NB4 (cell line): ENCODE measurements at places on chromosomes 12 and 14.

GRCh38 chr12:32947206-32948067 is 50.9 kb upstream of the PKP2 start:
- peak; percentile 42 for DNase-seq

DNA sequence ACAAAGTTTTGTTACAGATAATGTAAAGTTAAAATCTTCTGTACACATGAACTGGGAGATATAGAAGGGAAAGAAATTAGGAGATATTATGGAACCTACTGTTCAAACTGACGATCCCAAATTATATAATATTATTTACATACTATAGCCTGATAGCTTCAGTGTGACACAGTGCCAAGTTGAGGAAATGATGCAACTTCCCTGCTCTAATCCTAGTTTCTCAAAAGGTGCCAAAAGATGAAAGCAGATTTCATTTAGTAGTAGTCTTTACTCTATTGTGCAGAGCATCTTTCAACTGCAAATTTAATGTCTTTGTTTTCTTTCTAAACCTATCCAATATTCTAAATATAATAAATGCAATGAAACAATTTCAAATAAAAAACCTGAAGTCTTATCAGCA is 46.9 kb downstream of the COCH start:
- peak; percentile 23 for DNase-seq

- peak; percentile 25 for DNase-seq
Measured at GRCh38 chr12:105378911-105379310, 48.4 kb downstream of the C12orf75 start.

GRCh38 chr14:104686624-104687517 is 2.5 kb upstream of the INF2 start:
- no peak for DNase-seq

GRCh38 chr12:127270193-127270592 is 996.8 kb upstream of the TMEM132C start:
- peak; percentile 88 for DNase-seq

DNA sequence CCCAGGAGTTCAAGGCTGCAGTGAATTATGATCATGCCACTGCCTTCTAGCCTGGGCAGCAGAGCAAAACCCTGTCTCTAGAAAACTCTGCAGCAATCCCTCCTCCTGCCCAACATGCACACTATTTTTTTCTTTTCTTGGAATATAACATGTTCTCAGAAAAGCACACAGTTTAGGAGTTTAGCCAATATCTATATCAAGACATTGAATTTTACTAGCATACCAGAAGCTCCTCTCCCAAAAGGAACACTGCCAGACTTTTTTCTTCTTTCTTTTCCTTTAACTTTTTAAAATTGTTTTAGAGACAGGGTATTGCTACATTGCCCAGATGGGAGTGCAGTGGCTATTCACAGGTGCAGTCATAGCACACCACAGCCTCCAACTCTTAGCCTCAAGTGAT is 107.1 kb upstream of the AEBP2 start:
- DNase-seq: no peak

- no peak for DNase-seq
Measured at GRCh38 chr12:83408146-83408545, 721.4 kb downstream of the TMTC2 start.

DNA sequence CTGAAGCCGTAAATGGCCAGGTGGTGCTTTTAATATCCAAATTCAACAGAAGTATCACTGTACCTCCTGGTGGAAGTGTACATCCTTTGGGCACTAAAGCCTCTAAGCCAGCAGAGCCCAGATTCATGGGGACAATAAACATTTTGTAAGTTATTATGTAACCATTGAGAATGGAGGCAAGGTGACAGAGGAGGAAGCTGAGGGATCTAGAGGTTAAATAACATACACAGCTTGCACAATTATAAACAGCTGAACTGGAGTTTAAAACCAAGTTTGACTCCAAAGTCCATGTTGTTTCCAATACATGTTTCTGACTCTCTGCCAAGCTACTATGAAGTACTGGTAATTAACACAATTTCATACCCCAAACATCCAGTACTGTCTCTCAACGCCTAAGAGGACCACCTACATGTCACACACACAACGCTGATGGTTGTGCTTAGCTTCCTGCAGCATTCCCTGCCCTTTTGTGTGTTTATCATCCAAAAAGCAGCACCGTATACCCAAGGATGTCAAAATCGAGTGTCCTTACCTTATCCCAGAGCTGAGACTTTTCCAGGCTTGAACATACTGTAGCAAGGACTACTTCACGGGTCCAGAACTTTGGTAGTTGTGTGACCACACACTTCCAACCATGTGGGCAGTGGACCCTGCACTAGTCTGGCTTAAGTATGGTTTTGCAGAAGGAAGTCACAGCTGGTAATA is 41.3 kb downstream of the EGLN3 start:
- DNase-seq: no peak

- no peak for DNase-seq
Measured at GRCh38 chr12:125140279-125141209, 75.3 kb downstream of the AACS start.

DNA sequence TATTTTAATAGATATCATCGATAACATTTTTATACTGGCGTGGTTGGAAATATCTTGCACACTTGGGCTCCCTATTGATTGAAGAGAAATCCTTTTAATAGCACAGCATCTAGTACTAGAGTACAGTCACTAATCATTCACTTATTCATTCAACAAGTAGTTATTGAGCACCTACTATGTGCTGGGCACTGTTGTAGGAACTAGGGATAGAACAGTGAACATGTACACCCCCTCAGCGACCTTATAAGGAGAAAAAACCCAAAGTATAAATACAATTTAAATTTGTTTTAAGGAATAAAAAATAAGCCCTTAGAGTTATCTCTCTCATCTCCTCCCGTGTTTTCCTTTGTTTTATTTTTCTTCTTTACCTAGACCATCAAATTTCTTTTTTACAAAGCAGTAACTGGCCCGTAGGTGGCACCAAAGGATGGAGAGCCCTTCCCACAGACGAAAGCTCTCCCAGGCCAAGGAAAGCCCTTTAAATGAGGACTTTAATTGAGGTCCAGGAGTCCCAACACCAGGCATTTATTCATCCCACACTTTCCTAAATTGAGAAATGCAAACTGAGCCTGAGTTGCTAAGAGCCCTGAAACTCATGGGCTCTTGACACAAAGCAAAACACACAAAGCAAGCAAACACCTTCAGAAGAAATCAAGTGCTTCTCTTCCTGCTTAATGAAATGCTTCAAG is 29.0 kb downstream of the PEBP1 start:
- peak; percentile 41 for DNase-seq

- DNase-seq: no peak
Measured at GRCh38 chr14:76413962-76414600, 38.1 kb downstream of the ESRRB start.

GRCh38 chr12:15756822-15757221 is 32.4 kb downstream of the EPS8 start:
- no peak for DNase-seq

DNA sequence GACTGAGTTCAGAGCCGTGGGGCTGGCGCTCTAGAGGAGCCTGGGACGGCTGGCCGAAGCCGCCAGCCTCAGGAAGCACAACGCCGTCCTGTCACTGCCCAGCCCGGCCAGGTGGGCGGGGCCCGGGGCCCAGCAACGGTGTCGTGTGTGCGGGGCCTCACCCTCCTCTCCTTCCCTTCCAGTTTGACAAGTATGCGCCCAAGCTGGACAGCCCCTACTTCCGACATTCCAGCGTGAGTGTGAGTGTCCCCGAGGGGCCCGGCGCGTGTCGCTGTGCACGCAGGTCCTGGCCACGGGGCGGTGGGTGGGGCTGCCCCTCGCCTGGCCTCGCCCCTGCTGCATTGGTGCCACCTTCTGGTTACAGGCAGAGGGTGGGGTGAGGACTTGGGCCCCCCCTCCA is 38.3 kb downstream of the LRCOL1 start:
- no peak for DNase-seq

DNA sequence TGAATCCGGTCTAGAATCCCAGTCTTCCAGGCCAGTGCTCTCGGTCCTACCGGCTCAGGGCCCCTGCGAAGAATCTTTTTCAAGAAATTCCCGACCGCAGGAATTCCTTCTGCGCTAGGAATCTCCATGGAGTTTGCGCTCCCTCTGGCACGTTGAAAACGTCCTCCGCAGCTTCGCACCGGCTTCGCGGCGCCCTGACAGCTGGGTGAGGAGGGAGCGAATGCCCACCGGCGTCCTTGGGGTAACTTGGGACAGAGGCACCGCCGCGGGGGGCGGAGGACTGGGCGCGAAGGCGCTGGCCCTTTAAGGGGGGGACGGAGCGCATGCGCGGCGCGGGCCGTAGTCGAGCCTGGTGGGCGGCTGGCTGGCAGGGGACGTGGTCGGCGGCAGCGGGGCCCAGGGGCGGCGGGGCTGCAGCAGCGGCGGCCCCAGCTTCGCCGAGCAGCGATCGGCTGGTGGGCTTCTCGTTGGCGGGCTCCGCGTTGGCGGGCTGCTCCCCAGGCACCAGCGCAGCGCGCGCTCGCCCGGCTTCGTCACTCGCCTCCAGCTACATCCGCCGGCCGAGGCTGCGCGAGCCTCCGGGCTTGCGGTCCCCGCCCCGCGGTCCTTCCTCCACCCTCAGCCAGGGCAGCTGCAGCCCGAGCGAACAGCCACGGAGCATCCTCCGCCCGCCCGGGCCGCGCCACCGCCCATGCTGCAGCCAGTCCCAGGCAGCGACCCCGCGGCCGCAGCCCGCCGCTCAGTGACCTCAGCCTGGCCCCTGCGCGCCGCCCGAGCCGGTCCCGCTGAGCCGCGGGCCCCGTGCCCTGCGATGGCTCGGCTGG is at the start of gene VASH1:
TSS of gene VASH1 (plus strand) at position 333 of the 824 bp plus-strand sequence. CDS start 1,354 bp downstream, outside the sequence.
- DNase-seq: peak; percentile 80

DNA sequence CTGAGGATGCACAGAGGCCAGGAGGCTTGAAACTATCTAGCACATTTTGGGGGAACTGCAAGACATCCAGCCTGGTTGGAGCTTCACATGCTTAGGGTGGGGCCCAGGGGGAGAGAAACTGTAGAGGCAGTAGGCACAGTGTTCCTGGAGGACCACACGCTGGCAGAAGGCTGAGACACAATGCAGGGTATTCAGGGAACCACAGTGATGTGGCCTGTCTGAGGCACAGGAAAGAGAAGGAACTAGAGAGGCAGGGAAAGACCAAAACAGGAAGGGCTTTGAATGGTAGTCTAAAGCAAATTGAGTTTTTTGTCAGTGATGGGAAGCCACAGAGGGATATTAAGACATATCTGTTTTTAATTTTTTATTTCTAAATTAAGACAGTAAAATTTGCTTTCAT is 100.2 kb upstream of the PRICKLE1 start:
- no peak for DNase-seq

DNA sequence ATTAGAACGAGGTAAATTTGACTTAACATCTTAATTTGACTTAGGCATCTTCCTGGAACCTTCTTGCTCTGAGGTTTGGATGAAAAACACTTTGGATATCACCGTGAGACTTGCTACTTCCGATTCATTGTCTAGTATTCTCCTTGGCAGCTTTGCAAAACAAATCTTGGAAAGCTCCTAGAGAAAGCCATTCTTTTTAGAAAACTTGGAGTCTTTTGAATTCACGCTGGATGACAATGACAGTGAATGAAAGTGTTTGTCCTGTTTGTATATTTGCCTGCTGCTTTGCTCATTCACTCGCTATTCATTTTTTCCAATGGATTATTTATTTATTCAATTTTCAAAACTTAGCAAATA is 222.1 kb upstream of the HMGA2 start:
- DNase-seq: no peak

DNA sequence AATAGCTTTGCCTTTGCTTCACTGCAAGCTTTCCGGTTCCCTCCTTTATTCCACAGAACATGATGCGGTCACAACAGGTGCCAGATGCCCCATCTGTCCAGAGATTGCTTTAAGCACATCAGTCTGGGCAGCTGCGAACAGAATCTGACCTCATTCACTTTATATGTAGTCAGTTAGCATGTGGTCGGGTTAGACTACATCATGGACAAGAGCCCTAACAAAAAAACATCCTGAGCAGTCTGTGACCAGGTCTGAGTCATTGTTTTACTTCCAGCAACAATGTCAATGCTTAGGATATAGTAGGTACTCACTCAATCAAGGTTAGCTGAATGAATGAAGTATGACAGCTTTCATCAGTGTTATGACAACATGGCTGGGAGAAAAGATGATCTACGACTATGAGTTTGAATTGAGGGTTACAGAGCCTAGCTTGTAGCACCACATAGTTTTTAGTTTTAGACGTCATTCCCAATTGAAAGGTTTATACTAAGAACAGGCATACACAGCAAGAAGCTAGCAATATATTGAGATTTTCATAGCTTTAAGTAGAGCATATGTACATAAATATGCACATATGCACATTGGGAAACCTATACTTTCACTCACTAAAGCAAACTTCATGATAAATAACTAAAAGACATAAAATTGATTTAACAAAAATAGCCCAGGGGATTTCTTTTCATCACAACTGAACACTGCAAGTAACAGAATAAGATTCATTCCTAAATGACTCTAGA is 64.2 kb upstream of the TMCC3 start:
- no peak for DNase-seq

- DNase-seq: peak; percentile 48
Measured at GRCh38 chr14:61598980-61599379, 96.3 kb upstream of the HIF1A start.

GRCh38 chr12:65557438-65558181 is 266.7 kb upstream of the HMGA2 start:
- no peak for DNase-seq

GRCh38 chr12:98123021-98123461 is 392.3 kb upstream of the TMPO start:
- no peak for DNase-seq

DNA sequence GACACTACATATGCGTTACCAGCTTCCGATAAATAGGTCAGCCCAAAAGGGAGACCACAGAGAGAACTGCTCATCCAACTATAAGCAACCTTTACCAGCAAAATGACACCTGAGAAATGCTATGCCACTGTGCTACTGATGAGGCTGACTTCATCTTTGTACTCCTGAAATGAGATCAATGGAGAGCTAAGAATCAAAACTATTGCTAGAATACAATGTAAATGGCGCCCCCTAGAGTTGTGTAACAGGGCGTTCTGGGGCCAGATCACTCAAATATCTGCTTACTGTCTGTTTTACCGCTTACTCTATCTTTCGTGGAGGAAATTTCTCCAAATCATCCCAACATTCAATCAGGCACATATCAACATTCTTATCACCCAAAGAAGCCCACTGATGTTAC is 4.6 kb downstream of the ZNF384 start:
- DNase-seq: peak; percentile 75

- peak; percentile 90 for DNase-seq
Measured at GRCh38 chr12:124390442-124391097, 95.7 kb downstream of the RFLNA start.

DNA sequence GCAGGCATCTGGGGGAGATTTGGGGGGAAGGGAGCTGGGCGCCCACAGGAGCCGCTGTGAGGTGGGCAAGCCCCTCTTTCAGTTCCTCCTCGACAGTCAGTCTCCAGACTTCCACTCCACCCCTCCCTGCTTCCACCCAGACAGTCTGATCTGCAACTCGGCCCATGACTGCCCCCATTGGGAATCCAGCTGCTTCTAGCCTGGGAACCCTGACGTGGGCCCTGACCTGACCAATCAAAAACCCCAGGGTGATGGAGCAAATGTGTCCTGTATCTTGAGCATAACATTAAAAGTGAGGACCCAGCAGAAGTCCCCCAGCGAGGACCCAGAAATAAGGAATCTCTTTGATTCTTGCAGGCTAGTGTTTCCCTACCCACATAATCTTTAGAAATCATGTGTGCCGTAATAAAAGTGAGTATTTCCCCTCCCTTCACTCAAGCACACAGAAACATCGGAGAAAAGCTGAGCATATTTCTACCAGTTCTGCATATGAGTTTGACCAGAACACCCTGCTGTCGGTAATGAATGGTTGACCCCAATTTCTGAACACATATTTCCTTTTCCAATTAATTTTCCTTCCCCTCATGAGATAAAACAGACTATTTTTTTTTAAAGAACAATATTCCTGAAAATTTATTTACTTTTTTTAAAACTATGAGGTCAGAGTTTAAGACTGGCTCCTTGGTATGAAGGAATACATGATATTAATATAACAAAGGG is 6.4 kb downstream of the SSH1 start:
- peak; percentile 58 for DNase-seq
